HT1080 (cell line): ENCODE measurements at places on chromosomes 5 and 9.
A peak's percentile ranks its signal among the peaks of the same experiment; 100 is the strongest.

- DNase-seq: no peak
These were observed 1458.8 kb upstream of the ACO1 start for GRCh38 chr9:30925635-30926034.

GRCh38 chr5:77844623-77845323 is 68.6 kb upstream of the TBCA start:
- DNase-seq: no peak

DNA sequence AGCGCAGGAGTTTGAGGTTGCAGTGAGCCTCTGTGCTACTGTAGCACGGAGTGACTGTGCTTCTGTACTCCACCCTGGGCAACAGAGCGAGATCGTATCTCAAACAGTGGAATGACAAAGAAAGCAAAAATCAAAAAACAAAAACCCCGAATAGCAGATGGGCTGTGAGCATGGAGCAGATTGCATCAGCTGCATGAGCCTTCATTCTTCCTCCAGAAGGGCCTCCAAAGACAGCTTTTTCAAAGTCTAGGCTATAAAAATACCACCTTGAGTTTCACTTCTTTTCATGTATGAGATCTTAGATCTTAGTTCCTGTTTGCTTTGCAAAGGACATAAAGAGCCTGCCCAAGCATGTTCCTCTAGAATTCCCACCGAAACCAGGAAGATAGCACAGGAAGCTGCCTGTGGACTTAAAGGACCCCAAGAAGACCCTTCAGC is 15.0 kb upstream of the HSPB3 start:
- no peak for DNase-seq

DNA sequence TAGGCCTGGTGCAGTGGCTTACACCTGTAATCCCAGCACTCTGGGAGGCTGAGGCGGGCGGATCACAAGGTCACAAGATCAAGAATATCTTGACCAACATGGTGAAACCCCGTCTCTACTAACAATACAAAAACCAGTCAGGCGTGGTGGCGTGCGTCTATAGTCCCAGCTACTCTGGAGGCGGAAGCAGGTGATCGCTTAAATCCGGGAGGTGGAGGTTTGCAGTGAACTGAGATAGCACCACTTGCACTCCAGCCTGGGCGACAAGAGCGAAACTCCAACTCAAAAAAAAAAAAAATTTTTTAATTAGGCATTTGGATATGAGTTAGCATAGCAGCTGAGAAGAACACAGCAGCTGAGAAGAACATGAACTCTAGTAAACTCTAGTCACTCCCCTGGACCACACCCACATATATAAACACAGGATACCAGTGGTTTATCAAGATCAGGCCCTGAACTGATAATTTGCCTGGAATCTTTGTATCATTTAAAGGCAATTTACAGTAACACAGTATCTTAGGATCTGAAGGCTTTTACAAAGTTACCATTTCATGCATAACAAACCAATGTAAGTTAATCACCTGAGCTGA is 4.6 kb upstream of the UGCG start:
- no peak for DNase-seq

GRCh38 chr5:116645627-116646026 is 71.0 kb upstream of the SEMA6A start:
- DNase-seq: no peak

- DNase-seq: no peak
These were observed 101.6 kb upstream of the DPYSL3 start for GRCh38 chr5:147611483-147611882.

DNA sequence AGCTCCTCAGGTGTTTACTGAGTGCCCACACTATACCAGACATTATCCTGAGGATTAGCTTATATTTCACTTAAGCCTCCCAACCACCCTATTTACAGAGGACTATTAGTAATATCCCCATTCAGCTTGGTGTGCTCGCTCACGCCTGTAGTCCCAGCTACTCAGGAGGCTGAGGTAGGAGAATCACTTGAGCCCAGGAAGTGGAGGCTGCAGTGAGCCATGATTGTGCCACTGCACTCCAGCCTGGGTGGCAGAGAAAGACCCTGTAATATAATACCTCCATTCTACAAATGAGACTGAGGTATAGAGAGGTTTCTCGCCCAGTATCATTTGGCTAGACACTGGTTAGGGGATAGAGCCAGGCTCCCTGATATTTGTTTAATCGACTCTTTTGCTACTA is 18.0 kb upstream of the MATR3 start:
- no peak for DNase-seq

GRCh38 chr5:172178991-172179989 is 8.7 kb downstream of the STK10 start:
- DNase-seq: no peak

GRCh38 chr9:128899566-128900322 is 17.8 kb downstream of the LRRC8A start:
- DNase-seq: peak; percentile 55

DNA sequence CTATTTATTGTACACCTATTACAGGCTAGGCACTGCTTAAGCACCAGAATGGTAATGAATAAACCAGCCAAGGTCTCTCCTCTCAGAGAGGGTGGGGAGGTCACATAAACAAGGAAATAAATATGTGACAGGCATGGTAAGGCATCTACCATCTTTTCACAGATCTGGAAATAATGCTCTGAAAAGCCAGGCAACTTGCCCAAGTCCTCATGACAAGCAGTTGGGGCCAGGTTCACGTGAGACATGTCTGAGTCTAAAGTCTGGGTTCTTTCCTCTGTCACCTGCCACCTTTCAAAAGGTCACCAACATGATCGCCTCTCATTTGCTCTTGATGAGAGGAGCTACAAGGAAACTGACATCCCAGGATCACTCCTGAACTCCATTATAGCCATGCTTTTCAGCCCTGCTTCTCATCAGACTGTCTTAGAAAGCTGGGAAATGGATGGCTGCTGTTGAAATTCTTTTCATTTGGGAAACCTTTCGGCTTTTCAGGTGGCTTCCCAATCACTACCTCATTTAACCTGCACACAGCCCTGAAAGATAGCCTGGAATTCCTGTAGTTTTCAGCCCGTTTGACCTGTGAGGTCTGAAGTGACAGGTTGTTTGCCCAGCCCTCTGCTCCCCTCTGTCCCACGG is 123.1 kb downstream of the CRB2 start:
- DNase-seq: no peak

- DNase-seq: no peak
These were observed 19.6 kb upstream of the ZNF462 start for GRCh38 chr9:106843371-106843770.

DNA sequence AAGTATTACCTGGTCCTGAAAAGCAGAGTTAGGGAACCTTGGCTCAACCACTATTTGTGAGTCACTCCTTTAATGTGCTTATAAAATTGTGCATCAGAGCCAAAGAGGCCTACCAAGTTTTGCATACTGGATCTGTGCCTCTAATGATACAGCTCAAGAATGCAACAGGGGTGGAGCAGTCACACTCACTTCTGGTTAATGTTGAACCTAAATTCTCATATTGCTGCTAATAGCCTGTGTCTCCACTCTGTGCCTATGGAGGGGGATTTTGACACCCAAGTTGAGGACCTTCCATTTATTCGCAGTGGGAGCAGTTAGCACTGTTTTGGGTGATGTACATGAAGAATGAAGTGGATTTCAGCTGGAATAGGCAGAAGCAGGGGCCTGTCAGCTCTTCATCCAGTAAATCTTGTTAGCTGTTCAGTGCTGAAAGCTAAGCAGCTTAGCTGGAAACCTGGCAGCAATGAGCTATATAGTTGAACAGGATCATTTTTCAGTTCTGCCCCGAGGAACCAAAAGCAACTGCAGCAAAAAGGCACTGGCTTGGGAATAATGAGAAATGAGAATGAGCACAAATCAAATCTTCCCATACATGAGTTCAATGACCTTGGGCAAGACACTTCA is 9.7 kb downstream of the SH3TC2 start:
- DNase-seq: no peak

DNA sequence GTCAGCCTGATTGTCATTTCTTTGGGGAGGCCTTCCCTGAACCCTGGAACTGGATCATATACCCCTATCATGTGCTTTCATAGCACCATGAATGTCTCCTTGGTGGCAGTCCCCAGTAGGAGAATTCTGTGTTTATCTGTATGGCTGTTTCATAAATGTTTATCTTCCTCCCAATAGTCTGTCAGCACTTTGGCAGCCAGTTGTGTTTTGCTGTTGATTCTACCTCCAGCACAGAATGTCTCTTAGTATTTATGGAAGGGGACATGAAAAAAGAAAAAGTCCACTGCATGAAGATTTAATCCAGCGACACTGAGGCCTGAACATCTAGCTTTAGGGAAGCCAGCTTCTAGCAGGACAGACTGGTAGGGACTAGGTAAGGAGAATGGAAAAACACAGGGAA is 38.3 kb downstream of the GHR start:
- DNase-seq: no peak

GRCh38 chr5:74534397-74535129 is 106.0 kb downstream of the ENC1 start:
- no peak for DNase-seq

- DNase-seq: no peak
These were observed 6.8 kb downstream of the SH2D3C start for GRCh38 chr9:127771570-127772189.

- no peak for DNase-seq
These were observed 457.7 kb downstream of the BNC2 start for GRCh38 chr9:16412740-16413139.

DNA sequence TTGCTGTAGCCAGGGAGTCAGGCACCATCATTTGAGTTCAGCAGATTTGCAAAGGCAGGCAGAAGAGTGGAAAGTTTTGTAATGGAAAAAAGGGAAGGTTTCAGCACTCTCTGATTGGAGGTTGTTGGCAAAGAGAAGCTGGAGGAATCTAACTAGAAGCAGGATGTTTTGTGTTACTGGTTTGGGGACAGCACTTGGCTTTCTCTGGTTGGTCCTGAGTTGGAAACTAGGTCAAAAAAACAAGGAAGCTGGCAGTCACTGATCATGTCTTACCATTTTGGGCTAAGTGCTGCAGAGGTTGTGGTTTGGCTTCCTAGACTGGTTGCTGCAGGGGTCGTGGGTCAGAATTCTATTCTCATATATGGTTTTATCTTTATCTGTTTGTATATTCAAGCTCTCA is 189.8 kb downstream of the DRD1 start:
- DNase-seq: no peak

DNA sequence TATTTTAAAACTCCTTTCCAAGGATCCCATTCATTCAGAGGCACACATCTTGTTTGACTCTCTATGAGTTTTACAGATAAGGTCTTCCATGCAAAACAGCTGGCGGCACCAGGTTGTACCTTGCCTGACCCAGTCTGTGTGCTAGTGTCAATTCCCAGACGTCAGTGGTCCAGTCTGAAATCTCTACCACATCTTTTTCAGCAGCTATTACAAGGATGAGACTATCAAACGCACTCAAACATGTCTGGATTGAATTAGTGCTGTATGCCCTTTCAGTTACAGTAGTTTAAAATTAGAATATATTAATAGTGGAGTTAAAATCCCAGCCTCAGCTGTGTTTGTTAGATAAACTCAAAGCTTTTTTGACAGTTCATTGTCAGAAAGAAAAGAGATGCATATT is 11.7 kb downstream of the CDC14B start:
- no peak for DNase-seq

DNA sequence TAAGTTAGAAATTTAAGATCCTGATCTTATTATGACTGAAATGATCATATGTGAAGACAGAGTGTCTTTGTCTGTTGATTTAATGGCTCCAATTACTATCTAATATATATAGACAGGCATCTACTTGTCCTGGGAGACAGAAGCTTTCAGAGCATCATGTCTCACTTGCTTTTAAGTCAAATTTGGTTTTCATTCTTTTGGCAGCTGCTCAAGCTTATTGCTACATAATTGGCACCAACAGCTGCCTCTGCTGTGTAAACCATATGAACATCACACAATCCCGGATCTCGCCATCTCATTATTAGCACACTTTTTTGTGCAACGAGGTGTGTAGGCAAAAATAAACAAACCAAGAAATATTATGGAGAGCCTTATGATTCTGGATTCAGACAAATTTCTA is 1717.9 kb downstream of the EFNA5 start:
- no peak for DNase-seq

- DNase-seq: peak; percentile 69
These were observed 5.2 kb upstream of the HINT2 start for GRCh38 chr9:35820076-35820475.

DNA sequence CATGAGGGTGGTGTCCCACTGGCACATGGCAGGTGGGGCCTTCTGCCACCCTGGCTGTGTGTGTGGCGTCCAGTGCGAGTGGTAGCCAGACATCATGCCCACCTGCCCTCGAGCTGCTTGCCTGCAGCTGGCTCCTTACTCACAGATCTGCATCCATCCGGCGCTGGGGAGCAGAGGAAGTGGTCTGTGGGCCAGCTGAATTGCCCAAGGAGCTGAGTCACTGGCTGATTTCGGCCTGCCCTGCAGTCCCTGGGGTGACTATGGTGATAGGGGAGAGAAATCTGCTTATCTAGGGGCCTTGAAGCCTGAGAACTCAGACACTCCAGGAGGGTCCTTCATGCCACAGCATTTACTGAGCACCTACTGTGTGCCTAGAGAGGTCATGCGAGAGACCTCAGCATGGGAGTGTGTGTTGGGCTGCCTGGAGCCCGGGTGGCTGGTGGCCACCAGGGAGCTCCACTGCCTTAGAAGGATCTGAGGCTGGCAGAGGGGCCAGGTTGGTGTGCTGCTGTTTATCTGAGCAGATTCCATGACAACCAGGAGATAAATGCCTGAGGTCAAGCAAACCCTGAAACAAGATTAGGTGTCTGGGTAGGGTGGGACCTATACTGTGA is 57.1 kb downstream of the SLC22A5 start:
- DNase-seq: peak; percentile 98

- no peak for DNase-seq
These were observed 5.6 kb downstream of the SLC2A8 start for GRCh38 chr9:127402401-127403090.

- no peak for DNase-seq
These were observed 252.4 kb upstream of the DAPK1 start for GRCh38 chr9:87245271-87245670.

DNA sequence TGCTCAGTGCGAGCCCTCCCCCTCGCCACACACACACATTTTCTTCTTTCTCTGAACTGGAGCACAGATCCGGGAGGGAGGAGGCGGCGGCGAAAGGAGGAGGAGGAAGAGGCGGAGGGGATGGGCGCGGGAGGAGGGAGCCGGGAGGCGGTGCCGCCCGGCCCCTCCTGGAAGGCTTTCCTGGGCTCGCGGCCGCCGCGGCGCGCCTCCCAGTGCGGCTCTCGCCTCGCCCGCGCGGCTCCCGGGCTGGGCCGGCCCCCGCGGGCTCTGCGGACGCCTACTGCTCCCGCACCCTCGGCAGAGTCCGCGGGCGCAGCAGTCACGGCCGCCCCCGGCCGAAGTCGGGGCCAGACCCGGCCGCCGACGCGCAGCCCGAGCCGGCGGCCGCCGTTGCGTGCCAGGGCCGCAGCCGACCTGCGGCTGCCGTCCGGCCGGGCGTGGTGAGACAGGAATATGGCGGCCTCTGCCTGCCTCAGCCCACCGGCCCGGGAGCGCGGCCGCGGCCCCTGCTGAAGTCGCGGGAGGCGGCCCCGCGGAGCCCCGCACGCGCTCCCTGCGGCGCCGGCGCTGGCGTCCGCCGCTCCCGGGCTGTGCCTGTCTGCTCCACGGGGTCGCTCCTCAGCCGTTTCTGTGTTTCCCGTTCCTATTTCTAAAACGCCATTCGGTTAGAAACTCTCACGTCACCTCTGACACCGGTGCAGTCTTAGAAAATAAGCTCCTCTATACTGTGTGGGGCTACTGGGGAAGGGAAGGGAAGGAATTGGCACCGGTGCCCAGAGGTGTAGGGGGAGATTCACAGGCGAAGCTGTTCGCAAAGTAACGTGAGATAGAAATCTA is 500 bp upstream of the GNAQ start:
- peak; percentile 90 for DNase-seq
